ENCODE measurements at places on chromosomes 1 and 21.
A peak's percentile ranks its signal among the peaks of the same experiment; 100 is the strongest.

DNA sequence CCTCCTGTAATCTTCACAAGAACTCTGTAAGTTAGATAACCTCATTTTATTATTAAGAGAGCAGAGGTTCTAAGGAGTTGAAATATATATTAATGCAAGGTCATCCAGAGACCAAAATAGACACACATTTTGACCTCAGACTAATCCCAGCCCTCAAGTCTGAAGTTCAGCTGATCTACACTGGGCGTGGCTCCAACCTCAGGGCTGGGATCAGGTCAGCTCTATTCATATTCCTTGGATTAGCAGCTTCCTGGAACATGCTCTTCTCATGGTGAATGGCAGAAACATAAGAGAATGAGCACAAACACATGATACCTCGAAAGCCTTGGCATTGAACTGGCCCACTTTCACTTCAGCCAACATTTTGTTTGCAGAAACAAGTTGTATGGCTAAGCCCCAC is 200.8 kb upstream of the ST6GALNAC5 start:
- no peak for ATAC-seq

DNA sequence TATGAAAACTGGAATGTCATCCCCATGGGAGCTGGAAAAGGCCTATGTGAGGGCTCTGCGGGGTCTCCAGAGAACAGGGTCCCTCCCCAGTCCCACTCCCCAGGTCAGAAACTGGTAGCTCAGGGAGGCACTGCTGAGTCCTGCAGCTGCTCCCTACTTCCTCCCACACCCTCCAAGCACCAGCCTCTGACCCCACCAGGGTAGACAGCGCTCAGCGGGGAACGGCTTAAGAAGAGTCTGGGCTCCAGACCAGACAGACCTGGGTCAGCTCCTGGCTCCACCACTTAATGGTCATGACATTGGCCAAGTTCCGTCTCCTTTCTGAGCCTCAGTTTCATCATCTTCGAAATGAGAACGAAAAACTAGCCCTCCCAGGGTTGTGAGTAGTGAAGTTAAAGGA is 7.2 kb downstream of the LRP8 start:
- ATAC-seq = no peak

- ATAC-seq = peak; percentile 87
These were observed 75.8 kb downstream of the CTH start for GRCh38 chr1:70486676-70487458.

- ATAC-seq = no peak
These were observed 578.6 kb upstream of the PBX1 start for GRCh38 chr1:163980394-163980793.

- ATAC-seq = no peak
These were observed 35.8 kb upstream of the SOD1 start for GRCh38 chr21:31623664-31624063.

DNA sequence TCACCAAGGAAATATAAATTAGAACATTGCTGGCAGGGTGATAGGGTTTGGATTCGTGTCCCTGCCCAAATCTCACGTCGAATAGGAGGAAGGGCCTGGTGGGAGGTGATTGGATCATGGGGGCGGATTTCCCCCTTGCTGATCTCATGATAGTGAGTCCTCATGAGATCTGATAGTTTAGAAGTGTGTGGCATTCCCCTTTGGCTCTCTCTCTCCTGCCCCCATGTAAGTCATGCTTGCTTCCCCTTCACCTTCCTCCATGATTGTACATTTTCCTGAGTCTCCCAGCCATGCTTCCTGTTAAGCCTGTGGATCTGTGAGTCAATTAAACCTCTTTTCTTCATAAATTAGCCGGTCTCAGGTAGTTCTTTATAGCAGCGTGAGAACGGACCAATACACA is 60.6 kb downstream of the VPS26C start:
- no peak for ATAC-seq

GRCh38 chr1:159944623-159945455 is 574 bp downstream of the IGSF9 start:
- ATAC-seq = no peak

- peak; percentile 71 for ATAC-seq
These were observed 113.4 kb downstream of the DISP1 start for GRCh38 chr1:222928212-222928611.

- ATAC-seq = no peak
These were observed 110.0 kb downstream of the ADSS2 start for GRCh38 chr1:244341455-244342450.

DNA sequence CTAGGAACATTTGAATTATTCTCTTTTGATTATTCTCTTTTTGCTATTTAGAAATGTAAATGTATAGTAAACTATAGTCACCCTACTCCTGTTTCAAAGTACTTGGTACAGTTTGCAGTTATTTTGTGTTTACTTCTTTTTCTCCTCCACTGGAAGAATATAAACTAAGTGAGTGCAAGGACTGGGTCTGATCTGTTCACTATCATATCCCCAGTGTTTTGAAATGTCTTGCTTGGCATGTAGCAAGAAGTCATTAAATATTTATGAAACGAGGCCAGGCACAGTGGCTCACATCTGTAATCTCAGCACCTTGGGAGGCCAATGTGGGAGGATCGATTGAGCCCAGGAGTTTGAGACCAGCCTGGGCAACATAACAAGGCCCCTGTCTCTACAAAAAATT is 35.8 kb upstream of the PODN start:
- no peak for ATAC-seq

DNA sequence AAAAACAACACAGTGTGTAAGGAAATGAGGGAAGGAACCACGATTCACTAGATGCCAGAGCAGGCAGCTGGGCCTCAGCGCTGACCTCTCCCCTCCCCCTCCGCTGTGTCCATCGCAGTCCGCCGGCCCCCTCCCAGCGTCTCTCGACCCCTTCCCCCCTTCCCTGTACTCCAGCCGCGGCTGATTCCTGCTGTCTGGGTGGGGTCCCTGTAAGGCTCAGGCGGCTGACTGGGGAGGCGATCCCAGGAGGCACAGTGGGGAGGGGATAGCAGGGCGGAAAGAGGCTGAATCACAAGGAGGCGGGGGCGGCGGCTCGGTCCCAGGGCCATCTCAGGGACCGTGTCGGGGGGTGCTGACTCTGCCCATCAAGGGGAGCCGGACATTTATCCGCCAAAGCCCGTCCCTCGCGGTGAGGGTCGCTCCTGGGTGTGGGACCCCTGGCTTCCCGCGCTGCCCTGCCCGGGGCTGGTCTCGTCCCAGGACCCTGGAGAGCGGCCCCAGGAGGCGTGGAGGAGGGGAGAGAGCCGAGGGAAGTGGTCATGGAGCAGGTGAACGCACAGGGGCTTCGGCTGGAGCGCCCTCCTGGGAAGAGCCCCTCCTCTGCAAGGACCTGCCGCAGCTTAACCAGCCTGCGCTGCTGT is 241.9 kb downstream of the PTPRU start:
- no peak for ATAC-seq

DNA sequence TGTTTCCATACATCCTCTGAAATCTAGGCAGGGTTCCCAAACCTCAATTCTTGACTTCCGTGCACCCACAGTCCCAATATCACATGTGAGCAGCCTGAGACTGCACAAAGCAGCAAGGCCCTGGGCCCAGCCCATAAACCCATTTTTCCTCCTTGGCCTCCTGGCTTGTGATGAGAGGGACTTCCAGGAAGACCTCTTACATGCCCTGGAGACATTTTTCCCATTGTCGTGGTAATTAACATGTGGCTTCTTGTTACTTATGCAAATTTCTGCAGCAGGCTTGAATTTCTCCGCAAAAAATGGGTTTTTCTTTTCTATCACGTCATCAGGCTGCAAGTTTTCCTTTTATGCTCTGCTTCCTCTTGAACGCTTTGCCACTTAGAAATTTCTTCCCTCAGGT is 3.3 kb upstream of the PIGK start:
- ATAC-seq = no peak

- no peak for ATAC-seq
These were observed 45.3 kb upstream of the CTBS start for GRCh38 chr1:84619383-84620102.

- no peak for ATAC-seq
These were observed 19.5 kb downstream of the KIF17 start for GRCh38 chr1:20698195-20698910.

DNA sequence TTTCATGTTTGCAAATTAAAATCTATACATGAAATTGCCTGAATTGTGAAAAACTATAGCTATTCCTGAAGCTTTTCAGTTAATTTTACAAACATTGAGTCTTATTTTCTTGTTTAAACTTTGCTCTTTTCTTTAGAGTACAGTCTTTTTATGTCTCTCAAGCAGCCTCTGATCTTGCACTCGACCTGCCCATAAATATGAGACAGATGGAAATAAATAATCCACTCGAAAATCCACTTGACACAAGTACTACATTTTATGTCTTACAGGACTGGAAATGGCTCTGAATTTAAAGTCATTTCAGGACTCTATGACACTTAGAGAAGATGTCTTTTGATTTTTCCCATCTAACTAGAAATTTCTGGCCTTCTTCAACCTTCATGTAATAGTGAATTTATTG is 283.8 kb downstream of the USP25 start:
- ATAC-seq = no peak

GRCh38 chr1:84856726-84857270 is 36.2 kb downstream of the LPAR3 start:
- ATAC-seq = no peak

- ATAC-seq = no peak
These were observed 939 bp upstream of the MFAP2 start for GRCh38 chr1:16981269-16981849.

DNA sequence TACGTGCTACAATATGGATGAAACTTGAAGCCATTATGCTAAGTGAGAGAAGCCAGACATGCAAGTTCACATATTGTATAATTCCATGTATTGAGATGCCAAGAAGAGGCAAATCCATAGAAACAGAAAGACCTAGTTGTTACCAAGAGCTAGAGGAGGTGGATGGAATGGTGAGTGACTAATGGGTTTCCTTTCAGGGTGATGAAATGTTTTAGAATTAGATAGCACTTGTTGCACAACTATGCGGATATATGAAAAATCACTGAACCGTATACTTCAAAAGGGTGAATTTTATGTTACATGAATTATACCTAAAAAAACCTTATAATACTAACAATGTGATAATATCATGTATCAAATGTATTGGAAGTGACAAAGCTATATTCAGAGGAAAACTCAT is 18.1 kb downstream of the EPHA10 start:
- no peak for ATAC-seq

DNA sequence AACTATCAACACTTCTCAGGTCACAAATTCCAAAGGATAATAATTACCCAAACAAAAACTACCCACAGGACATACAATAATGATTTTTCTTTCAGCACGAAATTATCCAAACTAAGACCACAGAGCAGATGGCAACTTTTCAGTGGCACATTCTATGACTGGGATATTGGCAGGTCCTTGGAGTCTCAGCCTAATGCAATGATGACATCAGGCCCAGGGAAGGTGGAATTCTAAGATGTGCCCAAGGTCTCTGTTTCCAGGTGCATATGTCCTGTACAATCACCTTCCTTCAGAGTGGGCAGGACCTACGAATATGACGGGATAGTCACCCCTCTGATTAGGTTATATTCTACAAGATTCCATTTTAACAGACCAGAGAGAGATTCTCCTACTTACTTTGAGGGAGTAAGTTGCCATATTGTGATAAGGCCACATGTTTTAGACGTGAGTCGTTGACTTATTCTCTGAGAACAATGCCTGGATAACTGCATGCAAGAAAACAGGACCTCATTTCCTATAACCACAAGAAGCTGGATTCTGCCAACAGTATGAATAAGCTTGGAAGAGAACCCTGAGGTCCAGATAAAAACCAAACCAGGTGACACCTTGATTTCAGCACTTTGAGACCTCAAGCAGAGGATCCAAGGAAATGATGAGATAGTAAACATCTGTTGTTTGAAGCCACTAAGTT is 69.9 kb downstream of the ZC3H11B start:
- ATAC-seq = no peak

- ATAC-seq = no peak
These were observed 407.6 kb upstream of the VAMP3 start for GRCh38 chr1:7363450-7363849.

Measured in gastroesophageal sphincter (tissue), 4 donors.